ENCODE measurements at places on chromosomes 12 and 14.
A peak's percentile ranks its signal among the peaks of the same experiment; 100 is the strongest.

- no peak for DNase-seq
These were observed 2.9 kb downstream of the GLT1D1 start for GRCh38 chr12:128856035-128856790.

- no peak for DNase-seq
These were observed 31.5 kb downstream of the COA8 start for GRCh38 chr14:103594265-103594664.

GRCh38 chr12:66352197-66352596, 49.9 kb downstream of the HELB start:
- DNase-seq, result no peak

- DNase-seq, result no peak
These were observed 51.1 kb upstream of the HIF1A start for GRCh38 chr14:61644175-61644574.

- DNase-seq, result no peak
These were observed 139.8 kb upstream of the NOS1 start for GRCh38 chr12:117501076-117501869.

DNA sequence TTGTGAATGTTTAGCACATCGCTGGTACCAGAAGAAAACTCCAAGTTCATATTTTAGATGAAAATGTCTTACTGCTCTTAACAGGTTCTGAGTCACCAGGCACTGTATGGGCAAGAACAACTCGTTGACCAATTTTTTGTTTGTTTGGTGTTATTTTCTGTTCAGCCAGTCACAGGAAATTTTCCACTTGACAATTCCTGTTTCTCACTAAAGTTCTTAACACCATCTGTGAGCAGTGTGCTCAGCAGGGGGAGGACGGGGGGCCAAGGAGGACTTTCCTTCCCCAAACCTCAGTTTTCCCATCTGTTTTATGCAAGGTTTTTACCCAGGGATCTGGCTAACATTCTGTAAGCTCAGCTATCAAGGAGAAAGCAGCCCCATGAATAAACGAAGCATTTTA, 3.0 kb downstream of the NUAK1 start:
- DNase-seq, result no peak

- DNase-seq, result no peak
These were observed 258.7 kb downstream of the SYT10 start for GRCh38 chr12:33180918-33181317.

DNA sequence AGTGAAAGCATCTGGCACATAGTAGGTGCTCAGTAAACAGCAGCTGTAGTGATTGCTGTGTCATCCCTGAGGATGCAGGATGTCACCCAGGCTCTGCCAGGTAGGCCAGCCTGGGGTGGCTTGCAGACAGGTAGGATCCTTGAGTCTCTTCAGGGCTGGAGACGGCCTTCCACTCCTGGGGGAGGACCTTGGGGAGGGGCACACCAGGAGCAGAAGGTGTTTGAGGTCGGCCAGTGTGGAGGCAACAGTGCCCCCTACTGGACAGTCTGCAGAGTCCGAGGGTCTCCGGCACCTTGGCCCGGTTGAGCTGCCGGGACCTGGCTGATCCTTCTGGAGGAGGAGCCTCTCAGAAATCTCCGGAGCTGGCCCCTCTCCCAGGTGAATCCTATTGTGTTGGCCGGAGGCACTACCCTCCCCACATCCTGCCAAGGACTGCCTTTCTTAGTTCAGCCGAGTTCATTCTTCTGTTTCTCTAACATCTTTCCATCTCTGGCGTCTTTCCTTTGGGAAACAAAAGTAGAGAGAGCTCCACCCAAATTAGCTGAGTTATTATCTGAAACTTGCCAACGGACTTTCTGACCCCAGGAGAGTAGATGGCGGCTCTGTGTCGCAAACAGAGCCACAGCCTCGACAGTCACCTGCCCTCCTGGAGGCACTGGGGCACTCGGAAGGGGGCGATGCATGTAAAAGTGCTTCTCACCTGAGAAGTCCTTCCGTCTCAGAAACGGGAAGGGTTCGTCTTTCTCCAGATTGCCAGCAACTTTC, 41.8 kb upstream of the CLMN start:
- no peak for DNase-seq

GRCh38 chr12:21766403-21766802, 8.1 kb downstream of the KCNJ8 start:
- no peak for DNase-seq

GRCh38 chr12:13199592-13199991, 3.1 kb downstream of the EMP1 start:
- no peak for DNase-seq

- DNase-seq, result no peak
These were observed 203.1 kb downstream of the PTPRO start for GRCh38 chr12:15525441-15525840.

- no peak for DNase-seq
These were observed 184.4 kb upstream of the HIF1A start for GRCh38 chr14:61510736-61511557.

GRCh38 chr12:81800298-81801148, 41.4 kb upstream of the PPFIA2 start:
- no peak for DNase-seq

GRCh38 chr12:95784286-95784685, 6.3 kb downstream of the NTN4 start:
- no peak for DNase-seq

- DNase-seq, result no peak
These were observed 9.7 kb upstream of the KRT6B start for GRCh38 chr12:52461693-52462092.

GRCh38 chr12:89389755-89390661, 37.7 kb upstream of the DUSP6 start:
- no peak for DNase-seq

DNA sequence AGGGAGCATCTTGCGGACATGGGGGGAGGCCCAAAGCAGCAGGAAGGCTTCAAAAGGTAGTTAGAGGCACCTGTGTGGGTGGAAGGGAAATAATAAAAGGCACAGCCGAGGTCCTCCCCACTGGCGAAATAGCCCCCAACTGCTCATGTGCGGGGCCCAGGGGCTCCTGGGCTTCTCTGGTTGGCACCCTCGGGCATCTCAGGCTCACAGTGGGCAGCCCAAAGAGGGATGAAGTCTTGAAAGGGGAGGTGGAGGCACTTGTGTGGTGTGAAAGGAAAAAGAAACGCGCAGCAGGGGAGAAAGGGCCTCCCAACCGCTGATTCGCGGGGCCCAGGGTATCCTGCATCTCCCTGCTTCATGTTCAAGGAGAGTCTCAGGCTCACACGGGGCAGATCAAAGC, 579.4 kb downstream of the ALG10 start:
- no peak for DNase-seq

DNA sequence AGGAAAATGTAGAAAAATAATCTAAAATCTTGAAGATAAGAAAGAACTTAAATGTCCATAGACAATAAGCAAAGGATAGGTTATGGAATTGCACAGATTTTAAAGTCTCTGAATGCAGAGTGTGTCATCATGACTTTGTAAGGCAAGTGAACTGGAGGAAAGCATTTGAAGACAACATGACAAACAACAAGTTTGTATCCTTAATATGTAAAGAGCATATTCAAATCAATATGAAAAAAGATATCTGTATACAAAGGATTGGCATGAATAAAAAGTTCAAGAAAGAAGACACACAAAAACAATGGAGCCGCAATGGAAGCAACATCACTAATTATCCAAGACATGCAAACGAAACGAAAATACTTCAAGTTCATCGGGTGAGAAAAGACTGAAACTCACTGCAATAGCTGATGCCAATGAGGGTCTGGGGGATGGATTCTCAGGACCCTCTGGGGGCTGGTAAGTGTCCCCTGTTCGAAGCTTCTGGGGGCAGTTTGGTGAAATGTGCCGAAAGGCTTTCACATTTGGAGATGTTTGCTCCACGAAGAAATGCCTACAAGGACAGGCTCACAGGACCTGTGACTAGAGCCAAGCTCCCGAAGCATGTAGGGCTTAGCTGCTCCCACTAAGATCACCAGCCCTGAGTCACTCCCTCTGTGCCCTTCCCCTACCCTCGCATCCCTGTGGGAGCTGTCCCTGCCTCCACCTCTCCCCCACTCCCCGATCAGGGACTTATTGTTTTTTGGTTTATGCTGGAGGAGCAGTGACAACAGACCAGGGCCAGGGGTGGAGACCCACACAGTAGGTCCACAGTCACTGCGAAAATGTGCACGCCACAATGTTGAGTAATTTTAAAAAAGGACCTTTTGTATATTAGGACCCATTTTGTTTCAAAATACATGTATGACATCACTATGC, 345.7 kb upstream of the SFSWAP start:
- no peak for DNase-seq

DNA sequence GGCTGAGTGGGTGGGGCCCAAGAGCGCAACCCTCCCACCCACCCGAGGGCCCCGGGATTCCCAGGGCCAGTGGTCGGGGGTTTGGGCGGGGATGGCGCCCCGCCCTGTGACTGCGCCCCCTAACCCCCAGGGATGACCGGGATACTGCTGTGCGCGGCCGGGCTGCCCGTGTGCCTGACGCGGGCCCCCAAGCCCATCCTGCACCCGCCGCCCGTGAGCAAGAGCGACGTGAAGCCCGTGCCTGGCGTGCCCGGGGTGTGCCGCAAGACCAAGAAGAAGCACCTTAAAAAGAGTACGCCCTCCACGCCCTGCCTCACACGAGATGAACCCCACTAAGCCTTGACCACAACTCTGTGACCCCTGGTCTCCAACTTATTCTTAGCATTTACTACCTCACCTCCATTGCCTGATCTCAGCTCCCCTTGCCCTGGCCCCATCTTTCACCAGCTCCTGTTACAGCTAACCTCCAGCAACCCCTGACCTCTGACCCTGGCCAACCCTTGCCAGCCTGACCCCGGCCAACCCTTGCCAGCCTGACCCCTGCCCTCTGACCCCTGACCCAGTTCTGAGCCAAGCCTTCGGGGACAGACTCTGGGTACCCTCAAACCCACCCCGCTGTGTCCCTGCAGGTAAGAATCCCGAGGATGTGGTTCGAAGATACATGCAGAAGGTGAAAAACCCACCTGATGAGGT, 37.0 kb downstream of the DTX1 start:
- no peak for DNase-seq

DNA sequence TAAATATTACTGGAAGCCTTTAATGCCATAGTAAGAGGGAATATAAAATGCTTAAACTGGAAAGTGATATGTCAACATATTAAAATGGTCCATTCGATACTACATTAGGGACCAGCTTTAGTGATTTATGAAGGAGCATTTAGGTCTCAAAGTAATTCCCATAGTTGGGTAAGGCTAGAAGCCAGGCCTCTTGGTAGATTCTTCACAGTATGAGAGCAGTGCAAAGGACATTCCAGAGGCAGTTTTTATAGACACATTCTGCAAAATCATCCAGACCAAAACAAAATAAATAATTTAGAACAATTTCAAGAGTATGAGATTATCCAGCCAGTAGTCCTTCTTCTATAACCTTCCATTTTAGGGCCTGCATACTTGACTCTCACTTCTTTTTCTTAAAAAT, 142.6 kb upstream of the PDZRN4 start:
- no peak for DNase-seq

DNA sequence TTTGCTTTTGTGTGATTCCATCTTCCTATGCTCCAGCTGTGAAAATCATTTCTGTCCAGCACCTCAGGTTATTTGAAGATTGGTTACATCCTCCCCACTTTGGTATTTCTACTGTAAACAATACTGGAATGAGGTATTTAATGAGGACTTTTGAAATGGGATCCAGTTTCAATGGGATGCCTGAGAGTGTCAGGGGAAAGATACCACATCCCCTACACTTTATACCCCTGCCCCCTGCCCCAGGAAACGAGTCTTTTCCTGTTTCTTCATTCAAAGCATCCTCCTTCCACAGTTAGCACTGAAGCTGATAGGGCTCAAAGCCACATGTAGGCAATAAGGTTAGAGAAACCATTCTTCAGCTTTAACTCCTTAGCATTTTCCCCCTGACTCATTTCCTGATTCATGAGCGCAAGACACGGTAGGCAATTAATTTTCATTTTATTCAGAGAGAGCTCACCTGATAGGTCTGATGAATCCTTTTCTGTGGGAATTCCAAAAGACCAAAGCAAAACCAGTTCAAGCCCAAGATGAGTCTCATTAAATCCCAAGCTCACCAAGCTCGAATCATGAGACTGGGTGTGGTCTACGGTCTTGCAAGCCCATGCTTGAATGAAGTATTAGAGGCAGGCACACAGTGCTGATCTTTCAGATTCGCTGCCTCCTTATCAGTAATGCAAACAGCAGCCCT, 143.6 kb upstream of the CRY1 start:
- peak; percentile 38 for DNase-seq

DNA sequence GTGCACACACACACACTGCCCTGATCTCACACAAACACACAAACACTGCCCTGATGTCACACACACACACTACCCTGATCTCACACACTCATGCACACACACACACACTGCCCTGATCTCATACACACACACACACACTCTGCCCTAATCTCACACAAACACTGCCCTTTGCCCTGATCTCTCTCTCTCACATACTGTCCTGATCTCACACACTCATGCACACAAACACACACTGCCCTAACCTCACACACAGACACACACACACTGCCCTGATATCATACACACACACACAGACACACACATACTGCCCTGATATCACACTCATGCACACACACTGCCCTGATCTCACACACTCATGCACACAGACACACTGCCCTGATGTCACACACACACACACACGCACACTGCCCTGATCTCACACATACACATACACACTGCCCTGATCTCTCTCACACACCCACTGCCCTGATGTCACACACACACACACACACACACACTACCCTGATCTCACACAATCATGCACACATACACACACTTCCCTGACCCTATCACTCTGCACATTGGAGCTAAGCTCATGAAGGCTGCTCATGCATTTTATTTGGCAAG, 97.6 kb upstream of the DIO3 start:
- no peak for DNase-seq

DNA sequence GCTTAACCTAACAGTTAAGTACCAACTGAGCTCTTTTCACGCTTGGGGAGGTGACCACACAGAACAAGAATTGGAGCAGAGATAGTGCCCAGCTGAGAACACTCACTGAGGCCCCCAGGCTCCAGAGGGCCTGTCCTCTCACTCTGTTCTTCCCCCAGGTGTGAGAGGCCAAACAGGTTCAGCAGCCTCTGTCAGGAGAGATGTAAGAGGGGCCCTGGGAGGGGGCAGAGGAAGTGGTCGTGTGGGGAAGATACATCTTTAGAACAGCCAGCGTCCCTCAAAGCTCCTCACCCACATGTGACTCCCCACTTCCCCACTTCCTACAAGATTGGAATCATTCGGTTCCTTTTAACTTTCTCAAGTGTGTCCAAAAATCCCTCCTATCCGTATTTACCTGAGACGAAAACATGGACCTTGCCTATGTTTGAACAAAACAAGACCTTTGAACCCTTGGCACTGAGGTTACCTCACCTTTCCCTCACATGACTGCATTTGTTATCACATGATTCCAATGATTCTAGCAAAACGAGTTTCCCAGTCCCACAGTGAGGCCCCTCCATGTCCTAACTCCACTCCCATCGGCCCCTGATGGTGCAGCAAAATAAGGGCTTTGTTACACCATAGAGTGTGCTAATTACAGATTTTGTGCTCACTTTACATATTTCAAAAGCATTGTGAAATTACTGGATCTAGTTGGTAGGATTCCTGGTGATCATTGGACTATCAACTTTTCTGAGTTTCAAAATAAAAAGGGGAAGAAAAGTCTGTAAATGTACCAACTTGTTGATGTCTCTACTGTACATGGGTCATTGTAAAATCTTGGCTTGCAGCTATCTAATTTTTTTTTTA, 40.0 kb upstream of the PAPOLA start:
- DNase-seq, result no peak
